T47D (cell line): ENCODE measurements at places on chromosomes 11 and 22.

GRCh38 chr22:32477596-32477995 is 3.0 kb downstream of the FBXO7 start:
- DNase-seq = no peak

GRCh38 chr22:20061481-20061861 is 18.6 kb upstream of the DGCR8 start:
- no peak for DNase-seq

GRCh38 chr11:102793677-102794290 is 4.2 kb downstream of the MMP1 start:
- DNase-seq = no peak

GRCh38 chr11:35338921-35339320 is 80.4 kb downstream of the SLC1A2 start:
- DNase-seq = no peak

- no peak for DNase-seq
Measured at GRCh38 chr11:121904148-121904547, 211.9 kb downstream of the BLID start.

DNA sequence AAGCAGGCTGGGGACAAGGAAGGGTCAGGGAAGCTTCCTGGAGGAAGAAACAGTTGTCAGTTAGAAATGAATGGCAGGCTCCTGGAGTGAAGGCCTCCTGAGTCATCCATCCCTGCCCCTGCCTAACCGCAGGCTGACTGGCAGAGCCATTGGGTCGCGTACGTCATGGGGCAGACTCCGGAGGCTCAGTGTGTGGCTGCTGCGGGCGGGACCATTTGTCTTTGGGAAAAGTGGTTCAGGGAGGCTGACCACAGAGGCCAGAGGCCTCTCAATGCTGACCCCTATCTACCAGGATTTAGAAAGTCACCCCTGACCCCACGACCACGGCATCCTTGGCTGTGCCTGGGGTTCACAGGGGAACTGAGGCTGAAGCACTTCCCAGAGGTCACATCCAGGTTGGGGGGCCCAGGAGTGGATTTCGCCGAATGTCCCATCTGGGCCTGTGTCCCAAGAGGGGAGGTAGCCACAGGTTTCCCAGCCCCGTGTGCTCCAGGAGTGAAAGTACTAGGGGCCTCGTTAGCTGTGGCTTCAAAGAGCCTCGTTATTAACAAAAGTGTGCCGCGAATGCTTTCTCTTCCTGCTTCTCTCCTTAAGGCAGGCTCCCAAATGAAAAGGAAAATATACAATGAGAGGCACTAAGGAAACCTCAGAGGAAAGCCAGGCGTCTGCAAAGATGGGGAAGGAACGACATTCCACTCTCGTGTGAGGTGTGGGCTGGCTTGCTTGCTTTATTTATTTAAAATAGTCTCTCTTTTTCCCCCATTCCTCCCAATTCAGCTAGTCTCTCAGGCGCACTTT is 58.9 kb downstream of the FLRT1 start:
- no peak for DNase-seq

DNA sequence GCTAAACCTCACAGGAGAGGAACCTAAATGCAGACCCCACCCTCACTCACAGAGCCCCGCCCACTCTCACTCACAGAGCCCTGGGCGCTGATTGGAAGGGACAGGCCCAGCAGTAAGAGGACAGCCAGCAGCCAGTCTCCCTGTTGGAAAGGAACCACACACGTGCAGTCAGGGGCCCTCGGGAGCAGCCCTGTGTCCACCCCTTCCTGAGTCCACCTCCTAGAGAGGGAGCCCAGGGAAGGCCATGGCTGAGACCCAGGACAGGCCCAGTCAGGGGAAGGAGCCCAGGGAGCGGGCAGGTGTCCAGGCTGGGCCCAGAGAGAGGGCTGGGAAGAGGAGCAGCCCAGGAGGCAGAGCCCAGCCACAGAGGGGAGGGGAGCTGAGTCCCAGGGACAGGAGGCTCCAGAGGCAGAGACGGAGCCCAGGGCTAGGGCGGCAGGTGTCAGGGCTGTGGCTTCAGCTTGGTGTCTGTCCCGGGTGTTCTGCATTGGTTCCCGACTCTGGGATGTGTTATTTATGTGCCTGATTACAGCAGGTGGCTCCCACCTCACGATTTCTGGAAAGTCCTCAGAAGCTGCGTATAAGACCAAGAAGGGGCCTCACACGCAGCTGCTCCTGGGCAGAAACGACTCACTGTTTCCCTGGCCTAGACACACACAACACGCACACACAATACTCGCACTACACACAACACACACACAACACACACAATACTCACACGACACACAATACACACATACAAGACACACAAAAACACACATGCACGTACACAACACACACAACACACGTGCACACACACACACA is 9.0 kb upstream of the APOBEC3H start:
- no peak for DNase-seq

DNA sequence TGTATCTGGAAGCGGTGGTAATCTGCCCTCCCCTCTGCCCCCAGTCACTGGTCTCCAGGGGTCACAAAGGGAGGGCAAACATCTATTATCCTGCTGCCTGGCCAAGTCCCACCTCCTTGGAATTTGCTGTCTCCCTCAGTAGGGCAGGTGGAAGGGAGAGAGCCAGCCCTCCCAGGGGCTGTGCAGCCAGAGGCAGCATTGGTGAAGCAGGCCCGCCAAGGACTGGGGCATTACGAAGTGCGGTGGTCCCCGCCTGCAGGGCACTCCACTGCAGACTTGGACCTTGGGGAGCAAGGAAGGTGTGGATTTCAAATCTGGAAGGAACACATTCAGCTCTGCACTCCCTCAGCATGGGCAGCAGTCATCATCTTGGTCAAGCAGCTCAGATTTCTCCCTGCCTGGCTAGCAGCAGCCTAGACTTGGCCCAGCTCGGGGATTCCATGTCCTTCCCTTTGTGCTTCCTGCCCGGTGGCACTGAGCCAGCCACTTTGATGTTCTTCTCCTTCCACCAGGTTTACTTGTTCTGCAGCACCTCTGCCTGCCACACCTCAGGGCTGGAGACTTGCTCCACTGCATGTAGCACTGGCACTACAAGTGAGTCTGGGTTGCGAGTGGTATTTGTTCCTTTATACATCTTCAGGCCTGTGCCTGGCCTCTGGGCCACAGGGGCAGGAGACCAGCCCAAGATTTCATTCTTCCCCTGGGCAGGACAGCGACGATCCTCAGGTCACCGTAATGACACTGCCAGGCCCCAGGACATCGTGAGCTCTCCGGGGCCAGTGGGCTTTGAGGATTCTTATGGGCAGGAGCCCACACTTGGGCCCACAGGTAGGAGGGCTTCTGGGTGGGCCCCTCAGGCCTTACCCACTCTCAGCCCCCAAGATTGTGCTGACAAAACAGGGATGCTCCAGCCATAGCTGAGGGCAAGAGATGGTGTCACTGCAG is 7.4 kb downstream of the ZP1 start:
- DNase-seq = peak; percentile 31

DNA sequence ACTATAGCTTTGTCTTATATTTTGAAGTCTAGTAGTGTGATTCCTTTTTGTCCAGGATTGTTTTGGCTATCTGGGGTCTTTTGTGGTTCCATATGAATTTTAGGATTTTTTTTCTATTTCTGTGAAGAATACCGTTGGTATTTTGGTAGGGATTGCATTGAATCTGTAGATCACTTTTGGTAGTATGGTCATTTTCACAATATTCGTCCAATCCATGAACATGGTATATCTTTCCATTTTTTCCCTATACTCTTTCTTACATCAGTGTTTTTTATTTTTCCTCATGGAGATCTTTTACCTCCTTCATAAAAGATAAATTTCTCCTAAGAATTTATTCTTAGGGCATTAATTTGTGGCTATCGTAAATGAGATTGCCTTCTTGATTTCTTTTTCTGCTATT is 29.1 kb downstream of the MADD start:
- no peak for DNase-seq
